ENCODE measurements at places on chromosomes 7 and 10.

GRCh38 chr7:133431134-133431724 is 178.4 kb downstream of the EXOC4 start:
- no peak for DNase-seq

GRCh38 chr10:4344492-4344994 is 481.5 kb upstream of the AKR1E2 start:
- DNase-seq, result no peak

DNA sequence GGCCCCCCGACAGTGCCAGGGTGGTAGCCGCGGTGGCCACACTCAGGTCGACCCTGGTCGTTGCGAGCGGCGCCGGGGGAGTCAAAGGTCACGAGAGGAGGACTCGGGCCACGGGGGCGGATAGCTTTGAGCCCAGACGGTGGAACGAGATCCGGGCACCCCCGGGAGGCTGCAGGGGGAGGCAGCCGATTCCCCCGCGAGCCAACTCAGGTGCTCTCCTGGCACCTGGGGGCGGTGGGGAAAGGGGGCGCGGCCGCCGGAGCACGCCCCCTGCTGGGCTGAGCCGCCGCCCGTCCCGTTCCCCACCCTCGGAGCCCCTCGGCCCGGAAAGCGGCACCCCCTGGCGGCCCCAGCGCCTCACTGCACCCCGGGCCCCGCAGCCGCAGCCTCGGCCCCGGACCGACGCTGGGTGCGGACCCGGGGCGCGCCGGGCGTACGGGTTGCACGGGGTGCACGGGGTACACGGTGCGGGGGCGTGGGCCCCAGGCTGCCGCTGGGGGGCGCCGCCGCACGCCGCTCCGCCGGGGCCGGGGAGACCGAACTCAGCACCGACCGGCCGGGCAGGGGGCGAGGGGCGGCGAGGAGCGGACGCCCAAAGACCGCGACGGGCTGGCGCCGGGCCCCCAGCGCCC is 521 bp upstream of the NYAP1 start:
- peak; percentile 86 for DNase-seq

- DNase-seq, result peak; percentile 11
These were observed 224.3 kb downstream of the ELFN1 start for GRCh38 chr7:1894313-1894900.

DNA sequence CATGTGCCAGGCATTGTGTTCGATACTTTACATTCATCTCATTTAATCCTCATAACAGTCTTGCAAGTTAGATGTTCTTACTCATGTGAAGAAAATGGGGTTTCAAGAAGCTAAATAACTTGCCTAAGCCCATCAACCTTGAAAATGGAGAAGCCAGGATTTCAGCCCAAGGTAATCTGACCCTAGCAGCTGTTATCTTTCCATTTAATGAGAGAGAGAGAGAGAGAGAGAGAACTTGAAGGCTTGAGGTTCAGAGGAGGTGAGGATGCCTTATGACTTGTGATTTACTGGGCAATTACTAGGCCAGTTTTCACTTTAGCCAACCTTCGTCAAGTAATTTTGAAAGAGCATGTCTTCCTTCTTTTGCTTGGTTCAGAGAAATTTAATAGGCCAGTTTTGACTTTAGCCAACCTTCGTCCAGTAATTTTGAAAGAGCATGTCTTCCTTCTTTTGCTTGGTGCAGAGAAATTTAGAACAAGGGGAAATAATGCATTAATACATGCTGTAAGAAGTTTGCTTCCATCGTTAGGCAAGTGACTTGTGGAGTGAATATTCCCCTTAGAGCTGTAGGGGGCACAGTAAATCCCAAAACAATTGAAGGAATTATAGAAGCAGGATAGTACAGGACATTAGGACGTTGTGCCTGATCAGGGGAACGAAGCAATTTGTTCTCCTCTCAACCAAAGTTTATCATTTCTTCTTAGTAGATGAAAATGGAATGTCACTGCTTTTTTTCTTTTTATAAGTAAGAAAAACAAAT is 143.0 kb upstream of the BMPER start:
- DNase-seq, result no peak

- DNase-seq, result peak; percentile 46
These were observed 983 bp downstream of the TNRC18 start for GRCh38 chr7:5422396-5423305.

DNA sequence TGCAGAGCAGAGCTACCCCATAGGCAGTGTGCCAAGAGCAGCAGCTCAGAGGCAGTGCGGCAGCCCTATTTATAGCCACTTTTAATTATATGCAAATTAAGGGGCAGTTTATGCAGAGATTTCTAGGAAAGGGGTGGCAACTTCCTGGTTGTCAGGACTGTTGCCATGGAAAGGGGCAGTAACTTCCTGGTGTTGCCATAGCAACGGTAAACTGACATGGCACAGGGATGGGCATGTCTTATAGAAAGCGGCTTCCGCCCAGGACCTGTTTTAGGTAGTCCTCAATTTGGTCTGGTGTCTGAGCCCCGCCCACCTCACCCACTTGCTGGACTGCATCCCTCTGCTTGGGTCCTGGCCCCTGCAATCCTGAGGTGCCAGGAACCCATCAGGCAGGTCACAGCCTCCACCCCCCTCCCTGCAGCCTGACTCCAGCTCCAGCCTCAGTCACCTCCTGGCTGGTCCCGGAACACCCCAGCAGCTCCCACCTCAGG is 115.8 kb downstream of the TMEM130 start:
- DNase-seq, result peak; percentile 33

- DNase-seq, result no peak
These were observed 35.9 kb downstream of the PPP2R2D start for GRCh38 chr10:131936736-131937135.

DNA sequence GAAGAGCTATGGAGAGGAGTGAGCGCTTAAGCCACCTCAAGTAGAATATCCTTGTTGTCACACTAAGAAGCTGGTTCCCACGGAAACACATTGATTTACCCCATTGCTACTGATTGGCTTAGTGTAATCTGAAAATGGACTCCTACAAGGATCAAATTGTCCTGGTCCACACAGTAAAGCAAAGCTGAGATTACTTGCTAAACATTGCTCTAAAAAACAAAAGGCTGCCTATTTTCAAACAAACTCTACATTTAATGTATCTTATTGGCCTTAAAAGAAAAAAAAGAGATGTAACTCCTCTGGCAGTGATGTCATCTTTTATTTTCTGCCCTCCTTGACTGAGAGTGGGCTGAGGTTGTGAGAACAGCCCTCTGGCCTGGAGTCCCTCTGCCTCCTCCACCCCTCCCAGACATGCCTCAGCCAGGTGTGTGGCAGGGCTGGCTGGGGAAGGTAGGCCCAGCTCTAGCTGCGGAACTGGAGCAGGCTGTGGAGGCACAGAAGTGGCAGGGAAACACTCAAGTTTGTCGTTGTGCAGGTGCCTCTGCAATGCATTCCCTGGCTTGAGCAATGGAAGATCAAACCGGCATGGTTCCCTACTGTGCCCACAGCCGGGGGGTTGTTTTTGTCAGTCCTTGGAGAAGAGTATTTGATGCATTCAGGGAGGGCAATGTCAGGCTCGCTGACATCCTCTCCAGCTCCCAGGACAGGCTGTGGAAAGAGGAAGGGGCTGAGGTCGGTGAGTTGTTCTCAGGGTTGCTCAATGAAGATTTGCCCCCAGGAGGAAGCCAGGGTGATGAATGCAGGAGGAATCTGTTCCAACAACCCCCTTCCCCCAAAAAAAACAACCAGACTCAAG is 9.1 kb downstream of the KLF6 start:
- no peak for DNase-seq

- DNase-seq, result no peak
These were observed 23.7 kb downstream of the SRRM3 start for GRCh38 chr7:76225379-76225778.

DNA sequence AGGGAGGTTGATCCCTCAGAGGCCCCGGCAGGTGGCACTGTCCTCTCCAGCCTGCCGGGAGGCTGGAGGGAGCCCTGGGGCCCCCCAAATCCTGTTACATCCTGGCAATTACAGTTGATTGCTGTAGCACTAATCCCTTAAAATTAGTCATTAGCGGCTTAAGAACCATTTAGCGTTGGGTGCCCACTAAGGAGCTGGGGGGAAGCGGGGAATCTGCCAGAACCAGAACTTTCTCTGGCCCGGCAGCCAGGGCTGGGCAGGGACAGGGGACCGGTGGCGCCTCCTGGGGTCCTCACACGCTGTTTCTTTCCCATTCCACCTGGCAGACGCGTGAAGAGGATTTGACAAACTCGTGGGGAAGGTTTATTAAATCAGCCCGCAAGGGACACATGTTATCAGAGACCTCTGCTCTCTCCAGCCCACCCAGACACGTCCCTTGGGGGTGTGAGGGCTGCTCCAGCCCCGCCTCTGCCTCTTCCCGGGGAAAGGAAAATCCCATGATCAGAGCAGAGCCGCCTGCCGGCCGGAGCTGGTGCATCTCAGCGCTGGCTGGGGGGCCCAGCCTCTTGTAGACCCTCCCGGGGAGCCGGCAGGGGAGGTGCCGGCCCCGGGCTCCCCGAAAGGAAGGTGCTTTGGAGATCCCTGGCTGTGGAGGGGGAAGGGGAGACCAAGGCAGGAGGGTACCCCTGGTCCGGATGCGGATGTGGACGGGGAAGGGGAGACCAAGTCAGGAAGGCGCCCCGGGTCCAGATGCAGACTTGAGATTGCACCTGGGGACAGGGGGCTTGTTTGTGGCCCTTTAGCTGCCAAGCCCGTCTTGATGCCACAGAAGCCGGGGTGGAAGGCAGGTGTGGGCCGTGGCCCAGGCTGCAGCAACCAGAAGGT is 142.7 kb downstream of the ELFN1 start:
- DNase-seq, result peak; percentile 79

- DNase-seq, result no peak
These were observed 126.7 kb upstream of the TMEM196 start for GRCh38 chr7:19900118-19900517.

- DNase-seq, result no peak
These were observed 14.6 kb downstream of the IFIT3 start for GRCh38 chr10:89342206-89342958.

- DNase-seq, result no peak
These were observed 17.8 kb downstream of the VWC2 start for GRCh38 chr7:49791088-49791741.

GRCh38 chr10:4296161-4296560 is 511.2 kb upstream of the KLF6 start:
- DNase-seq, result no peak

GRCh38 chr7:44238116-44238695 is 37.4 kb downstream of the YKT6 start:
- DNase-seq, result no peak

DNA sequence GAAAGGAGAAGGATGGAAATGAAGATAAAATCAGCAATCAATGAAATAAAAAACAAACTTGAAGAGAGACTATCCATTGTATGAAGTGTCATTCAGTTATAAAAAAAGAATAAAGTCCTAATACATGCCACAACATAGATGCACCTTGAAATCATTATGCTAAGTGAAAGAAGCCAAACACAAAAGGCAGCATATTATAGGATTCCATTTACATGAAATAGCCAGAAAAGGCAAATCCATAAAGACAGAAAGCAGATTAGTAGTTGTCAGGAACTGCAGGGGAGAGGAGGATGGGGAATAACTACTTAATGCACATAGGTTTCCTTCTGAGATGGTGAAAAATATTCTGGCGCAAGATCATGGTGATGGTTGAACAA is 6.6 kb upstream of the PON1 start:
- no peak for DNase-seq

DNA sequence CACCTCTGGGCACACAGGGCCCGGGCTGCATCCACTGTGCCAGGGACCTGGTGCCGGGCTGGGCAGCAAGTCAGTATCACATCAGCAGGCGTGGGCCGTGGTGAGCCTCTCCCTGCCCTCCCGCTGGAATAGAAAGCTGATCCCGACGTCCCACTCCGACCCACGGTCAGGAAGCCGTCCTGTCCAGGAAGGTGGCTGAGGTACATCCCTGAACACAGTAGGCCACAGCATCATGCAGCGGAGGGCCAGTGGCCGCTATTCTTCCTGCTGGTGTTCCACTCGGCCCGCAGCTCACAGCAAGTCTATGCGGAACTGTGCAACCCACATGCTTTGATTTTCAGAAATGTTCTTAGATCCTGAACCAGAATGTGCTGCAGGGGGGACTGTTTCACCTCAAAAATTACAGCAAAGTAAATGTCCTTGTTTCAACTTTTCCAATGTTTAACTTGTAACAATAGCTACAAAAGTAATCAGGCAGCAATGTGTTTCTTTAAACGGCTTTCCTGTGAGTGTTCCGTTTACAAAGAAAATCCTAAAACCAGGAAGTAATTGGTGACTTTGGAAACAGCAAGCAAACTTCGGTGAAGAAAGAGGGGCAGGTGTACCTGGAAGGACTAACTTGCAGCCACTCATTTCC is 676 bp upstream of the GPR146 start:
- DNase-seq, result no peak

All from glutamatergic neuron (in vitro differentiated cells).